ENCODE measurements at places on chromosomes 2 and 18. TPM values are rescaled to one million over a fixed set of nuclear protein-coding genes. Genes with fewer than 3 reads are reported as not detected.

TFPI gene
- 35.5 TPM for total RNA-seq

DNA sequence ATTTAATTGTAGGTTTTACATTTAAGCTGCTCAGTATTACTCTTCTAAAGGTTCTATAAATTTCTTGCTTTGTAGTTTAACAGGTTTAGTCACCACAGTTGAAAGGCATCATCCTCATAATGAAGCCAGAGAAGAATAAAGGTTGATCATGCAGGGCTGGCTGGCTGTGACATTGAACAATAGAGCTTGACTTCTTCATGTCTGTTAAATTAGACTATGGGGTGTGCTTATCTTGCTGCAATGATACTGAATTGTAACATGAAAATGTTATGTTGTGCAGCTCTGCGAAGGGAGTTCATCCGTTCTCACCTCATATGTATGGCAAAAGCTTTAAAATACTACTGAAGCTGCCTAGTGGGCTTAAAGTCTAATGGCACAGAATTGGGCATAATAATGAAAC is 81.8 kb downstream of the CAMKMT start:
- no peak for DNase-seq

GRCh38 chr18:55500316-55501086 is 87.5 kb downstream of the TCF4 start:
- no peak for DNase-seq

BIRC6 gene
- total RNA-seq: 92.7 TPM

- DNase-seq: peak; percentile 87
Observed at GRCh38 chr2:15943378-15944280, 3.3 kb downstream of the MYCN start.

Measured in endodermal cell (in vitro differentiated cells).